ENCODE measurements at places on chromosomes 4 and X. TPM values are rescaled to one million over a fixed set of nuclear protein-coding genes. Genes with fewer than 3 reads are reported as not detected.

Gene LONRF3
- 4.8 TPM for polyA plus RNA-seq

GRCh38 chrX:123084797-123085196 lies 99.3 kb upstream of the GRIA3 start:
- no peak for DNase-seq

Gene TMEM144
- polyA plus RNA-seq: 5.1 TPM

- DNase-seq: no peak
These were observed 65.5 kb downstream of the GLRA3 start for GRCh38 chr4:174763454-174764104.

DNA sequence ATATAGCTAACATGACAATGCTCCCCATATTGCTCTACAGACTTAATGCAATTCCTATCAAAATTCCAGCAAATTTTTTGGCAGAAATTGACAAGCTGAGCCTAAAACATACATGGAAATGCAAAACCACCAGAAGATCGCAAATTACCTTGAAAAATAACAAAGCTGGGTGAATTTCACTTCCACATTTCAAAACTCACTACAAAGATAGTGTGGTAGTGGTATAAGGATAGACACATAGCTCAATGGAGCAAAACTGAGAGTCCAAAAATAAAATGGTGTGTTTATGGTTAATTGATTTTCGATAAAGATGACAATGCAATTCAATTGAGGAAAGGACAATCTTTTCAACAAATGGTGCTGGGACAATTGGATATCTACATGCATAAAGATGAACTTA lies 65.8 kb downstream of the SLC9A7 start:
- DNase-seq: no peak

- DNase-seq: peak; percentile 70
These were observed 487 bp downstream of the HMGB2 start for GRCh38 chr4:173333658-173334084.

- DNase-seq: no peak
These were observed 59.8 kb downstream of the PTCHD1 start for GRCh38 chrX:23394421-23394820.

Gene IL3RA
- not detected for polyA plus RNA-seq

Gene MTNR1A
- not detected for polyA plus RNA-seq

DNA sequence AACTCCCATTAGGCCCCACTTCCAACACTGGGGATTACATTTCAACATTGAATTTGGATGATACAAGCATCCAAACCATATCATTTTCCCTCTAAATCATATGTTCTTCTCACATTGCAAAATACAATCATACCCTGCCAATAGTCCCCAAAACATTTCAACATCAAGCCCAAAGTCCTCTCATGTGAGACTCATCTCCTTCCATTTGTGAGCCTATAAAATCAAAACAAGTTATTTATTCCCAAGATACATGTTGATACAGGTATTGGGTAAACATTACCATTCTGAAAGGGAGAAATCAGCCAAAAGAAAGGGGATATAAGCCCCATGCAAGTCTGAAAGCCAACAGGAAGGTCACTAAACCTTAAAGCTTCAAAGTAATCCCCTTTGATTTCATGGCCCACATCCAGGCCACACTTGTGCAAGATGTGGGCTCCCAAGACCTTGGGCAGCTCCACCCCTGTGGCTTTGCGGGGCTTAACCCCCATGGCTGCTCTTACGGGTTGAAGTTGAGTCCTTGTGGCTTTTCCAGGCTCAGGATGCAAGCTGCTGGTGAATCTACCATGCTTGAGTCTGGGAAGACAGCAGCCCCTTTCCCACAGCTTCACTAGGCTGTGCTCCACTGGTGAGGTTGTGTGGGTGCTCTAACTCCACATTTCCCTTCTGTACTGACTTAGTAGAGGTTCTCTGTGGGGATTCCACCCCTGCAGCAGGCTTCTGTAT lies 40.6 kb upstream of the SERTM2 start:
- DNase-seq: no peak

- no peak for DNase-seq
These were observed 138.2 kb downstream of the CAMK2D start for GRCh38 chr4:113623274-113623894.

Gene STK32B
- 0.05 TPM for polyA plus RNA-seq

GRCh38 chr4:106986486-106986885 lies 49.6 kb downstream of the DKK2 start:
- DNase-seq: no peak

- DNase-seq: no peak
These were observed 17.8 kb upstream of the GABRQ start for GRCh38 chrX:152619897-152620296.

- DNase-seq: no peak
These were observed 9.3 kb upstream of the ENAM start for GRCh38 chr4:70619288-70619687.

Gene TMPRSS11E
- not detected for polyA plus RNA-seq

- DNase-seq: no peak
These were observed 16.5 kb downstream of the ZFX start for GRCh38 chrX:24166078-24166477.

DNA sequence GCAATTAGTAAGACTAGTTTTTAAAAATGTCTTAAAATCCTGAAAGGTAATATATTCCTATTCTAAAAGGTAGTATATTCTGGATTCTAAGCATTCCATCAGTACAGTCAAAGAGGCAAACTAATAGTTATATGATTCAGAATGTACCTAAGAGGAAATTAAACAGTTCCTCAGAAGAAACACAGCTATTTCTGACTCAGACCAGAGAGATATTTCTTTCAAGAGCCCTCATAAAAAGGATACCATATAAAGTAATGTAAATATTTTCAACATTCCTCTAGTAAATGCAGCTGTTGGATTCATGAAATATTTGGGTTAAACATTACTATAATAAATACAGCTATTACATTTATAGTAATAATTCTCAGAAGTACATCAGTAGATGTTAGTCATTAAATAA lies 358.3 kb downstream of the MAGEB5 start:
- no peak for DNase-seq
